Activated CD8-positive, alpha-beta memory T cell treated with anti-CD3 and anti-CD28 coated beads for 24 hours (primary cell): ENCODE measurements at places on chromosomes 12 and 14.

- no peak for DNase-seq
These were observed 480.7 kb downstream of the TMEM132D start for GRCh38 chr12:129423041-129423580.

- DNase-seq: no peak
These were observed 75.8 kb upstream of the RIN3 start for GRCh38 chr14:92437729-92438285.

GRCh38 chr14:61355892-61356325 is 34.5 kb downstream of the PRKCH start:
- DNase-seq: no peak

DNA sequence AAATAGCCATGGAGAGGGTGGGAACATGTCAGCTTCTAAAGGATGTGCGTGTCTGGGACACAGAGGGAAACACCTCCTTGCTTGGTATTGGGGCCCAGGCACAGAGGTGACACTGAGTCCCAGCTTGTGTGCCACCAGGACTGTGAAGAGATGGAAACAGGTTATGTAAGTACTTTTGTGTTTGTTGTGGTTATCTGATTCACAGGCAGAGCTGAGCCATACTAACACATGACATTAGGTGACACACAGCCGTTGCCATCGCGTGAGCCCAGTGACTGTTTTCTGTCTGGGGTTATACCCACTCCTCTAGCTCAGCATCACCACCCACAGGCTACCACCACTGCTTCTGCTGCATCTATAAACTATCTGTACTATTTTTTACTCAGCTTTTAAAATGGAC is 12.1 kb upstream of the FLVCR2 start:
- DNase-seq: peak; percentile 84

GRCh38 chr12:129659961-129660622 is 243.7 kb downstream of the TMEM132D start:
- DNase-seq: no peak

GRCh38 chr14:71469643-71470335 is 462.4 kb upstream of the RGS6 start:
- DNase-seq: no peak

DNA sequence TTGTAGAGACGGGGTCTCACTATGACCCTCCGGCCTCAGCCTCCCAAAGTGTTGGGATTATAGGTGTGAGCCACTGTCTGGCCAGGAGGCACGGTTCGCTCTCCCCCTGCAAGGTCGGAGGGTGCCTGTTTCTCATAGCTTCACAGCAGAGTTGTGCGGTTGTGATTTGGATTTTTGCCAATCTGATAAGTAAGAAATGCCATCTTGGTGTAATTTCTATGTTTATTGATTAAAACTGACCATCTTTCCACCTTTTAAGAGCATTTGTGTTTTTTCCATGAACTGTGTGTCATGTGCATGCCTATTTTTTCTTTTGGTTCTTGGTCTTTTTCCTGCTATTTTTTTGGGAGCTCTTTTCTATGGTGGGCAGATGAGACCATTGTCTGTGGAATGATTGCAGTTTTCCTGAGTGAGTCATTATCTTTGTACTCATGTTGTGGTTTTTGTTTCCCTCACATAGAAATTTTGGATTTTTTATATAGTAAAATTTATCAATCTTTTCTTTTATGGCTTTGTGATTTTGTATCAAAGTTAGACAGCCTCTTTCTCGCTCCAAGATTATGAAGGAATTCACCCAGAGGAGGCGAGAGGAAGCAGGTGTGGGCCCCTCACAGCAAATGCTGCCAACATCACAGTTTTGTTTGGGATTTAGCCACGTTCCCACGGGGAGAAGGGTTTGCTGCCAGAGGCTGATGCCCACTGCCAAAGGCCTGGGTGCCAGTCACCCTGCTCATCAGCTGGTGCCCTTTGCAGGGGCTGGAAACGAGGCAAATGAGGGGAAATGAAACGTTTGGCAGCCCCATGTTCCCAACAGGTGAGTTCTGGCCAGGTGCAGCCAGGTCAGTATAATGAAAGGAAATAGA is 47.2 kb downstream of the RFX4 start:
- no peak for DNase-seq

DNA sequence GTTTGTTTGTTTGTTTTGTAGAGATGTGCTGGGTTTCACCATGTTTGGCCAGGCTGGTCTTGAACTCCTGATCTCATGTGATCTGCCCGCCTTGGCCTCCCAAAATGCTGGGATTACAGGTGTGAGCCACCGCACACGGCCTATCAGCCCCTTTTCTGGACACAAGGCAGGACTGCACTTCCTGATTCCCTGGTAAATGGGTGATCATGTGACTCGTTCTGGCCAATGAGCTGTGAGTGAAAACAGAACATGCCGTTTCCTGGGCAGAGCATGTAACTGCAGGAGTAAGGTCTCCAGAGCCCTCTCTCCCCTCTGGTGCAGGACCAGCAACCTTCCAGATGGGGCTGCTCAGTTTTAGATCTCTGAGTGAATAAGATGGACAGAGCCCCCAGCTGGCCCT is 92.7 kb downstream of the ITPK1 start:
- DNase-seq: no peak

DNA sequence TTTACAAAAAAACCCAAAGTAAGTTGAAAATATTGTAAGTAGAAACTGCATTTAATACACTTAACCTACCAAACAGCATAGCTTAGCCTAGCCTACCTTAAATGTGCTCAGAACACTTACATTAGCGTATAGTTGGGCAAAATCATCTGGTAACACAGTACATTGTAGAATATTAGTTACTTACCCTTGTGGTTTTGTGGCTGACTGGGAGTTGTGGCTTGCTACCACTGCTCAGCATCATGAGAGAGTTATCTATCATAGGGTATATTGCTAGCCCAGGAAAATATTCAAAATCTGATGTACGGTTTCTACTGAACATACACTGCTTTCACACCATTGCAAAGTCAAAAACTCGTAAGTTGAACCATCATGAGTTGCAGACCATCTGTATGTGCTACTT is 141.7 kb upstream of the GARIN6 start:
- no peak for DNase-seq

GRCh38 chr12:58882826-58883225 is 37.5 kb downstream of the LRIG3 start:
- DNase-seq: no peak

DNA sequence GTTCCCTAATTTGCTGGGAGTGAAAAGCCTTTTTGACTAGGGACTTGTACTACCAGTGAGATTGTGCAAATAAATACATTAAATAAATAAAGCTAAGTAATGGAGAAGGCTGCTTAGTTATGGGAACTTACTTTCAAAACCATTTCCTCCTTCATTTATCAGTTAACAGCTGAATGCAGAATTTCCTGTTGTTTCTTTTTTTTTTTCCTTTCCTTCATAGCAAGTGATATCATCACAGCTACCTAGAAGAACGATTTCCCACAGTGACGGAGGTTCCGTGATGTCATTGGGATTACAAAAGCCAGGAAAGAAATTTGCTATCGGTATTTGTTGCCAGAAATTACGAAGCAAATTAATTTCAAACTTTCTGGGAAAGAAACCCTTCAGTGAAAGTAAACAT is 42.1 kb upstream of the SOCS2 start:
- no peak for DNase-seq

GRCh38 chr12:12922191-12922616 is 29.8 kb downstream of the GPRC5D start:
- no peak for DNase-seq

DNA sequence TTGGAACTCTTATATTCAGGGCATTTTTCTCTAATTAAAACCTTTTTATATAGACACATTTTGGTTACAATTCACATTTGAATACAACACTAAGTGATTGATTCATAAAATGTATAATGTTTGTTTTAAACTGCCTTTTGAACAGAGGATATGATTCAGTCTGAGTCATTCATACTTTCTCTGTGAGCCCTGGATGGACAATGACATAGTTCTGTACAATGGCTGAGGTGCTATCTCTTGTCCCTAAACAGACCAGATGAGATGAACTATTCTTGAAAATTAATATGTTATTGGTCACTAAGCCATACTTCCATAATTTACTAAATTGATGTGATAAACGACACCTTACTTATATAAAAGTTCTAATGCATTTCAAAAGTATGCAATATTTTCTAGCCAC is 199.7 kb upstream of the ATXN7L3B start:
- DNase-seq: no peak

DNA sequence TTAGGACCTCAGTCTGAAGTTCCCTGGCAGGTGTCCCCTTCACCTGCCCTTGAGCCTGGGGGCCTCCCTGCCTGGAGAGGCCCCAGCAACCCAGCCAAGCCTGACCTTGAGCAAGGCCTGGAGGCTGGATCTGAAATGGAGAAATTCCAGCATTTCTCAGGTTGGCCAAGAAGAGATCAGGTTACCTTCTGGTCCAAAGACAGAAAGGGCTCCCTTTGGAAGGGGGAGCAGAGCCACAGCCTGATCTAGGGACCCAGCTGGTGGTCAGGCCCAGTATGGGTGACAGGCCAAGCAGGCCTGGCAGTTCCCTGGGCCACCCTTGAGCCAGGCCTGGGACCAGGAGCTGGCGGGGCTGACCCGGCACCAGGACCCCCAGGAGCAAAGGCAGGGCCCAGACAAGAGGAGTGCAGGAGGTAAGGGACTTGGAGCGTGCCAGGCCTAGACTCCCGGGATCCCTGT is 82.8 kb downstream of the TNFAIP2 start:
- DNase-seq: no peak

- DNase-seq: no peak
These were observed 73.6 kb downstream of the SRGAP1 start for GRCh38 chr12:63917864-63918799.

GRCh38 chr14:59481871-59482540 is 2.2 kb downstream of the L3HYPDH start:
- DNase-seq: no peak

DNA sequence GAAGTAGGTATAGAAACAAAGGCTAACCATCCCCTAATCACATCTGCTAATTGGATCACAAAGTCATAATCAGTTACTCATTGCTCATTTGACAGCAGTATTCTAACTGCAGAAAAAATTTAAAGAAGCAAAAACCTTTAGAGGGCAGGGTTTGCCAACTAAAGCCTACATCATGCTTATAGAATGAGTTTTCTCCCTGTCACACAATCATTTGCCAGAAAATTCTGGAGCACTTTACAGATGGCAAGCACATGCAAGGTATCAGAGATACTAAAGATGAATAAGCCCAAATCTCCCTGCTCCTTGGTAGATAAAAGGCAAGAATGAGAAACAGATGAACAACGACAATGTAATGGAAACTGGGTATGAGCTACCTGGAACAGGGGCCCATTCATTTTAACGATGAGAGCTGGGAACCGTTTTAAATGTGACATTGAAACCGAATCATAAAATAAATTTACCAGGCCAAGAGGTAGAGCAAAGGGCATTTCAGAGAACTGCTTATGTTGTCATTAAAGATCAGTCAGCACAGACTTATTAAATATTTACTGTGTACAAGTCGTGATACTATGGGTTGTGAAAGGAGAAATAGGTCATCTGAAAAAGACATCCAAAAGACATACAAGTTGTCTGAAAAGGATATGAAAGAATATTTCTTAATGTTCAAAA is 211.4 kb upstream of the ABCD2 start:
- DNase-seq: no peak
